Pulmonary artery endothelial cell (primary cell): ENCODE measurements at places on chromosomes 7 and 10.
A peak's percentile ranks its signal among the peaks of the same experiment; 100 is the strongest.

GRCh38 chr10:89138755-89139490 lies 68.2 kb downstream of the CH25H start:
- DNase-seq: no peak

GRCh38 chr7:20222219-20222828 lies 5.1 kb upstream of the MACC1 start:
- DNase-seq: no peak

DNA sequence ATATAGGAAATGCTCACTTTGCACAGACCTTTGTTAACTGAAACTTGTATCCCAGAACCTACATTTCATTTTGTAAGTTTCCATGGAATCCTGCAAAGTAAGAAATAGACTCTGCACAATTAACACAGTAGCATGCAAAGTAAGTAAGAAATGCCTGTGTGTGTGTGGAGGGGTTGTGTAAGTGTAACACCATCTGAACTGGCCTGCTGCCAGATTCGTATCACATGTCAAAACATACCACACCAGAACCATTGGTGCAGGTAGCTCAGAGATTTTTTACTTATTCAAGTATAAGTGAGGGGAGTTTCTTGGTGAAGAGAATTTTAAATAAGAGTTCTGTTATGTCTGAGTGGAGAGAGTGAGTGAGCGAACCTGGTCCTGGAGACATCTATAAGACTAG lies 17.9 kb upstream of the DDX21 start:
- no peak for DNase-seq

- no peak for DNase-seq
Measured at GRCh38 chr7:94687810-94688209, 31.9 kb upstream of the SGCE start.

DNA sequence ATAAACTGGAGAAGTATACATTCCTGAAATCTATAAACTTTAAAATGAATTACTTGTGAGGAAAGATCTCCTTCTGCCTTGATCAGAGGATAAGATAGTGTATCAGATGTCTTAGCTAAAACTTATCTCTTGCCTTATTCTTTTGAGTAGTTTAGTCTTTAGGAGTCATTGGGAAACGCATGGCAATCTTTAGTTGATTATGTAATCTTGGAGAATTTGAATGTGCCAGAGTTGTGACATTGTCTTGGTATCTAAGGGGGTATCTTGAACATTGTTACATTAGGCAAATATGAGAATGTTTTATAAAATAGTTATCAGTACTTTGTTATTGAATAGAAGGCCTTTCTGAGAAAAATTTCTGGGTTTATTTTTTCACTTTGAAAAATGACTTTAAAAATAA lies 61.6 kb upstream of the ADRA2A start:
- DNase-seq: no peak

GRCh38 chr7:18893156-18893555 lies 224.3 kb downstream of the TWIST1 start:
- DNase-seq: no peak

GRCh38 chr7:135178364-135178763 lies 7.9 kb upstream of the CYREN start:
- no peak for DNase-seq

- DNase-seq: no peak
Measured at GRCh38 chr7:151454305-151454704, 14.4 kb upstream of the CRYGN start.

GRCh38 chr7:24917510-24918239 lies 62.3 kb downstream of the OSBPL3 start:
- DNase-seq: no peak

DNA sequence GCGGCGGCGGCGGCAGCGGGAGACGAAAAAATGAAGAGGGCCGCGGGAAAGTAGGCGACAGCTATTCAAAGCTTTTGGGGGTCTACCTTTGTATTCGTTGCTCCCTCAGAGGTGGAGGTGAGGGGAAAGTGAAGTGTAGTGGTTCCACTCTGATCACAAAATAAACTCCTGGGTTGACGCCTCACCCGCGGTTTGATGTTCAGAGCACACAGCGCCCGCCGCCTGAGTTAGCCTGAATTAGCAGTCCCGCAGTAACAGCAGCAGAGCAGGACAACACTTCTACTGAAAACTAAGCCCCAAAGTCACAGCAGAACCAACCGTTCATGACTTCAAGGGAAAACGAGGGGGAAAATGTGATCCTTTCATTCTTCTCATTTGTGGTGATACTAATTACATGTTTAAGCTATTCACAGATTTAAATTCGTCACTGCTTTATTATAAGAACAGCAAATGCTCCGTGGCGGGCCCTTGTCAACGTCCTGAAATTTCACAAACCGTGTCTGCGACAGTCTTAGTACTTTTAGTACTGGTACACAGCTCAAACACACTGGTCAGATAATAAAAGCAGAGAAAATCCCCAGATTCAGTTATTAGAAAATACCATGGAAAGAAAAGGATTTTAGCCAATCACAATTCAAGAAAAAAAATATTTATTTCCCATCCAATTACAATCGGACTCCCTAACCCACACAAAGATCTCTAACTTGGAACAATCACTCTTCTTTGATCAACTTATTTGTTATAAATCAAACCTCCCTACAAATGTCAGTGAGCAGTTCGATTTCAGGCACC lies 563 bp upstream of the JMJD1C start:
- peak; percentile 19 for DNase-seq

GRCh38 chr10:3476640-3477448 lies 304.3 kb upstream of the PITRM1 start:
- DNase-seq: no peak
